ENCODE measurements at places on chromosomes 11 and 22.
A peak's percentile ranks its signal among the peaks of the same experiment; 100 is the strongest.

GRCh38 chr11:45658292-45658991, 7.0 kb downstream of the CHST1 start:
- no peak for DNase-seq

DNA sequence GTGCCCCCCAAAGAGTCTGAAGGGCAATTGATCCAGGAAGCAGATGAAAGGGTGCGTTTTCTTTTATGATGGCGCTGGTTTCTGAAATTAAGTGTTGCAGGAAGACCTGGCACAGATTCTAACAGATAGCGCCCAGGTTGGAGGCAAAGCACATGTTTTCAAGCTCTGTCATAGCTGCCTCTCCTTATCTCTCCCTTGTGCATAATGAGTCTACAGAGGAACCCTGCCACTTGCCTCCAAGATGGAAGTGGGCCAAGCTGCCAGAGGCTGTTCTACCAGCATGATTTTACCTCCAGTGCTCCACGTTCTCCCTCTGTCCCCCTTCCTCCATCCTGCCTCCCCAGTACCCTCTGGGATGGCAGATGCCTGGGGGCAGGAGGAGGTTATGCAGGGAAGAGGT, 30.0 kb upstream of the TLCD5 start:
- no peak for DNase-seq

GRCh38 chr11:120184371-120184945, 26.4 kb upstream of the OAF start:
- DNase-seq: no peak

- DNase-seq: no peak
Measured at GRCh38 chr11:105548359-105548758, 61.5 kb upstream of the GRIA4 start.

- no peak for DNase-seq
Measured at GRCh38 chr11:83674102-83674896, 388.1 kb upstream of the CCDC90B start.

DNA sequence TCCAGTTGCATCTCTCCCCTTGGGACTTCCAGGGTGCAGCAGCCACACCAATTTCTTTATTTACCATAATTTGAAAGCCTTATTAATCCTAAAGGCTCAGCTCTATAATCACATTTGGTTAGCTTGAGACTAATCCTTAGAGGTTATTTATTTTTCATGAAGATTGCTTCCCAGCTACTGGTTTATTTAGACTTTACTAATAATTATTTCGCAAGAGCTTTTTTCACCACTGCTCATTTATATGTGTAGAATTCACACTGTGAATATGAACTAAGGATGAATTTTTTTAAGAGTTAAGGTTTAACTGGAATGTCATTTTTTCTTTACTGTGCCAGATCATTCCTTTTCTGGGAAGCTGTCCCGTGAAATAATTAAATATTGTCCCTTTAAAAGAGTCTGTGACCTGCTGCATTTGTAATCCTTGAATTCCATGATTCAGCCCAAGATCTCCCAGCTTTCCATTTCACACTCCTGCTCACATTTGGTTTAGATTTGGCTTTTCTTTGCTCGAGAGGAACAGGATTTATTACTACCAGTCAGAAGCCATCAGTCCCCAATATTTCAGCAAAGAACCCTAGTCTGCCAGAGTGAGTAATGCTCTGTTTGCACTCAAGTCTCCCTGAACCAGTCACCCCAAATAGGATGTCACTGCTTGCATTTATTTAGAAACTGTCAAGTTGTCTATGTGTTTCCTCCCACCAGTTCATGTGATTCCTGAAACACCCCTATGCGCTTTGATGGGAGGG, 4.4 kb upstream of the CD44 start:
- DNase-seq: no peak

DNA sequence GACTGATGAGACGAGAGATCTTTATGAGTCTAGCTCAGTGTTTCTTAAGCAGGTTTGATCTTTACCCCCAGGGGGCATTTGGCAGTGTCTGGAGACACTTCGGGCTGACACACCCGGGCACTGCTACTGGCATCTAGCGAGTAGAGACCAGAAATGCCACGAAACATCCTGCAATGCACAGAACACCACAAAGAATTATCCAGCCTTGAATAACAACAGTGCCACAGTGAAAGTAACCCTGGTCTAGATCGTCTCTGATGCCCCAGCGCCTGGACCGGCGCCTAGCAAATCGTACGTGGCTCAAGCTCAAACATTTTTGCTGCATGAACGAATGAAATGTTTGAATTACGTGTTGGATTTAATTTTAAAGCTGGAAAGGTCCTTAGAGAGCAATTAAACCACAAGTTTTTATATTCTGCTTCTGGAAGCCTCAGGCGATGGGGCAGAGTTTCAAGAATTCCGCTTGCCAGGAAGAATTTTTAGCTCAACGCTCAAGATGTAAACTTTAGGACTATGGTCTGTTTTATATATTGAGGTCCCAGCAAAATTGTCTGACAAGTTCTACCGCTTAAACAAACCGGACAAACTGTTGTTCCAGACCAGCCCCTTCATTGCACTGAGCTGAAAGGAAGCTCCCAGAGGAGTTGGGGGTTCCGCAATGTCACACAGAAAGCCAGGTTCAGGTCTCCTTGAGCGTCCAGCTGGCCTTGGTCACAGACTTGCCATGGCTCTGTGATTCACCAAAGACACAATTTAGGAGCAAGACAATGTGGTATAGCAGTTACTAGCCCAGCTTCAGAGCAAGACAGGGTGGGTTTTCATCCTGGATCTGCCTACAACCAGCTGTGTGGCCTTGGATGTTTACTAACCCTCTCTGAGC, 44.2 kb upstream of the SMTN start:
- DNase-seq: no peak

GRCh38 chr11:124915541-124916369, 3.3 kb upstream of the HEPN1 start:
- DNase-seq: no peak

DNA sequence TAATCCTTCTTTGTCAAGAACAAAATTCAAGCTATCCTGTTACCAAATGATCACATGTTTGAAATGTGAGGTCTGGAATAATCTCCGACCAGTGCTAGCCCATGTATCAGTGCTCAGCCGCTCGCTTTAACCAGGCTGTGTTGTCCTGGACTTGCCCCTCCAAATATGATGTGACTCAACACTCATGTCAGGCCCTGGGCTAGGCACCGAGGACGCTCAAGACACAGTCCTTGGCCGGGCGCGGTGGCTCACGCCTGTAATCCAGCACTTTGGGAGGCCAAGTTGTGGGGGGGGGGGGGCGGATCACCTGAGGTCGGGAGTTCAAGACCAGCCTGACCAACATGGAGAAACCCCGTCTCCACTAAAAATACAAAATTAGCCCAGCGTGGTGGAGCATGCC, 54.1 kb upstream of the WNT7B start:
- no peak for DNase-seq

GRCh38 chr11:108324587-108324986, 101.7 kb downstream of the ATM start:
- DNase-seq: no peak

DNA sequence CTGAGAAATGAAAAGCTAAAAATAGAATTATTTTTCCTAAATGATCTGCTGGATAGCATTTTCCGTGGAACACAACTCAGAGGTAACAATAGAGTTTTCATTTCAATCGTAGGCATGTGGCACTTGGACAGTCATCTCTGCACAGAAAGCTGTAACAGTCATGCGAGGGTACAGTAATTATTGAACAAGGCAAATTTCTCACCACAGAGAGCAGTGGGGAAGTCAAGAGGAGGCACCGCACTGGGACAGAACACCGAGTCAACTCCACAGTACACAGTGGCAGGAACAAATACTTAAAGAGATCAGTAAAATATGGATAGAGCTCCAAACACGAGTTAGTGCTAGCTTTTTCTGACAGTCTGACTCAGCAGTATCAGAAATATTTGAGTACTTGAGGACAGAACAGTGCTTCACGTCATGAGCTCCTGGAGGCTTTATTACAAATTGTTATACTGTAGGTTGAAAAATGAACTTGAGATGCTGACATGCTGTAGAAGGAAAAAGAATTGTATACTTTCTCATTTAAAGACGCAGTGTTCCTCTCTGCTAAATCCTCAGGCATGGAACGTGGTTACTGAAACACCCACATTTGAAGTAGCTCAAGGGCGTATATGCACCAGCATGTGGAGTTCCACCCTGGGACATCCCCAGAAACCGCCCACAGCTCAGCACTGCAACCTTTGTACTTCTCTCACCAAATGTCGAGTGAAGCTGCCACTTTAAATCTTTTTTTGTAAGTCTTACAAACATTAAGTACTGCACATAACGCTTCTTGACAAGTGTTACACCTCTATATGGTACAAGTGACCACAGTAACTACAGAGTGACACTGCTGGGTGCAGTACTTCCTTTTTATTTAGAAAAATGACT, 27.4 kb upstream of the YPEL1 start:
- no peak for DNase-seq

- DNase-seq: no peak
Measured at GRCh38 chr11:118215765-118216164, 9.0 kb downstream of the JAML start.

GRCh38 chr11:38448284-38448683, 1850.2 kb upstream of the RAG2 start:
- DNase-seq: no peak

DNA sequence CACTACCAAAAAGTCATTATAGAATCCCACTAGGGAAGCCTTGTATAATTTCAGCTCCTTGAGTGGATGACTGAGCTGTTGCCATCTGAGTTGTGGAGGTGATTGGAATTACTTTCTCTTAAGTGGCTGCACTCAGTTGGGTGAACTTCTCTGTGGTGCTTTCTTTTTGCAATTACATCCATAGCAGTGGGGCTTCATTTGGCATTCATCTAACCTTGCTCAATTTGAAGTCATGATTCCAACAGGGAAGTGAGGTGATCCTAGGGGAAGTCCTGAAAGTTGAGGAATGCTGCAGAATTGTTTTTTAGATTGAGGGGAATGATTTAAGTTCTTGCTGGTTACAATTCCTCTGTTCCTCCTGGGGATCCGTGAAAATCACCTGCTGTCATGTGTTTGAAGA, 39.6 kb downstream of the ARHGAP42 start:
- no peak for DNase-seq

DNA sequence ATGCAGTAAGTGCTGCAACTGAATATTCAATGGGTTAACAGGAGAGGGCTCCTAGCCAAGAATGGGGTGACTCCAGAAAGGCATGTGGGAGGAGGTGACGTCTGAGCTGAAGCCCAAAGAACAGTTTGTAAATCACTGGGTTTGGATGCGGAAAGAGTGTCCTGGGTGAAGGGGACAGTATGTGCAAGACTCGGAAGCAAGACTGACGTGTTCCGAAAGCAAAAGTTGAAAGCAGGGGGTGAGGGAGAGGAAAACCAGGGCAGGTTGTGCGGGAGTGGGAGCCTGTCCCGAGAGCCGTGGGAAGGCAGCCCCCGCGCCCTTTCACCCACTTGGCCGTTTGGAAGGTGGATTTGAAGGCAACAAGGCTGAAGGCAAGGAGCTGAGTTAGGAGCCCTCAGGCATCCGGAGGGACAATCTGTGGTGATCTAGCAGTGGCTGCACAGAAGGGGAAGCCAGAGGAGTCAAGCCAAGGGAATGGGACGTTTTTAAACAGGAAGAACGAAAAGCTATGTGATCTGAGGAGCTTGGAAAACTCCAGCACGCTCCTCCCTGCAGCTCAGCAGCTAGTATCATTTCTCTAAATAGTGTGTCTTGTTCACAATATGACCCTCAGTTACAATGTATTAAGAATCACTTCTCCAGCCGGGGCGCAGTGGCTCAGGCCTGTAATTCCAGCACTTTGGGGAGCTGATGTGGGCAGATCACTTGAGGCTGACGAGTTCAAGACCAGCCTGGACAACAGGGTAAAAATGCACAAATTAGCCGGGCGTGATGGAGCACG, 7.7 kb downstream of the SLC25A18 start:
- no peak for DNase-seq

GRCh38 chr22:31044262-31044861, 36.8 kb upstream of the SMTN start:
- no peak for DNase-seq

DNA sequence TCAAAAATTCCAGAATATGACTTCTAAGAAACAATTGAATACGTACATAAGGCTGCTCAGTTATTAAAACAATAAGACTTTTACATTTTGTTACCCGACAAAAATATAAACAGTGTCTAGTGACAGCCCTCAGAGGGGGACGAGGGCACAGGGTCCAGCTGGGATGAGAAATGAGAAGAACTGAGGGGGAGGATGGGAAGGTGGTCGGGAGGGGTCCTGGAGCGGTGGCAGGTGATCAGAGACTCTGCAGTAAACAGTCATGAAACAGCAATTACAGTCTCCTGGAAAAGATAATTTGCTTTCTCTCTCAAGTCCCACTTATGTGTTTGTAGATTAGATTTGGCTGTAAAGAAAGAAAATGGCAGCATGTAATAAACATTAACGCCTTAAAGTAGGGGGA, 56.0 kb downstream of the PACSIN2 start:
- no peak for DNase-seq

- no peak for DNase-seq
Measured at GRCh38 chr11:102464859-102465500, 12.4 kb upstream of the TMEM123 start.

DNA sequence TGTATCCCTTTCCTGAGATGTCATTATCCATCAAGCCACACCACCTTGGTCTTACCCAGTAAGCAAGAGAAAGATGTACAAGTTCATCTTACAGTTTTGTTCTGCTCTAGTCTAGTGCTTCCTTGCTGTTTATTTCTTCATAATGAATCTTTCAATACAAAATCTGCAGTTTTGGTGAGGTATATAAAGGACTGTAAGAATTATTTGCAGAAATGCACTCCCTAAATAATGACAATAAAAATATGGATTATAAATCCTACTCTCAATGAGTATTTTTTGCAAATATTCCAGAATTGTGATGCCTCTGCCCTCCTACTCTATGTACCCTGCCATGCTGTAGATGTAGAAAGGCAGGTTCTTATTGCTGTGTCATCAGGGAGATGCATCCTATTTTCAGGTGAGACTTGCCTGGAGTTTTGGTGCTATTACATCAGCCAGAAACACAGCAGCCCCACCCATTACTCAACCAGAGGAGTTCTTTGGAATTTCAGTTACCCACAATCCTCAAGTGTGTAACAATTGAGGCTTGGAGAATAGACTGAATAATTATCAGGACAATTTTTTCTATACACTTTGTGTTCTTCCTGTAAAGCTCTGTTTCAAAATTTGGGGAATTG, at the start of gene OR10S1:
OR10S1 (minus strand) TSS at position 51 of the 617 bp plus-strand sequence. CDS start 117 bp downstream, outside the sequence.
- no peak for DNase-seq

DNA sequence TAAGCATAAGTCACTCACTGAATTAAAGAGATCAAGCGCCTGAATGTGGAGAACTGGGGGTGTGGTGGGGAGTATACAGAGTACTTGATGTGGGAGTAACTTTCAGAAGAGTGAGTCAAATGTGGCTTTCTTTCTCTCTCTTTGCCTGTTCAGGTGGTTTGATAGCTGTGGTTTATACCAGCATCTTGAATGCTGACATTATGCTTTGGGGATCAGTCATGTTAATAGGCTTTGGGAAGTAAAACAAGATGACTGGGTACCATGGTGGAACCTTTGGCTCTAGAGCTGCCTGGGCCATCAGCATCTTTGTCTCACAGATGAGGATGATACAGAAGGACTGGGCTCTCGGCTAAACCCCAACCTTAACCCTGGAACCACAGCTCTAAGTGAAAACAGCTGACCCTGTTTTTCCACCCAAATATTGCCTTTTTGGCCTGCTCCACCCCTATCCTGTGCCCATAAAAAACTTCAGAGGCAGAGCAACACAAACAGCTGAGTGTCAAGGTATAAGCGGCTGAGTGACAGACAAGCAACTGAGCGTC, 58.2 kb upstream of the GNAZ start:
- peak; percentile 11 for DNase-seq

GRCh38 chr11:118742304-118742703, 48.7 kb downstream of the DDX6 start:
- no peak for DNase-seq

Measured in activated naive CD8-positive, alpha-beta T cell treated with anti-CD3 and anti-CD28 coated beads, Interleukin-2, amount 50 U/mL, for 16 hours (primary cell).